Activated CD4-positive, alpha-beta T cell treated with anti-CD3 and anti-CD28 coated beads, Interleukin-2, amount 50 U/mL, for 24 hours (primary cell): ENCODE measurements at places on chromosomes 12 and 14.

DNA sequence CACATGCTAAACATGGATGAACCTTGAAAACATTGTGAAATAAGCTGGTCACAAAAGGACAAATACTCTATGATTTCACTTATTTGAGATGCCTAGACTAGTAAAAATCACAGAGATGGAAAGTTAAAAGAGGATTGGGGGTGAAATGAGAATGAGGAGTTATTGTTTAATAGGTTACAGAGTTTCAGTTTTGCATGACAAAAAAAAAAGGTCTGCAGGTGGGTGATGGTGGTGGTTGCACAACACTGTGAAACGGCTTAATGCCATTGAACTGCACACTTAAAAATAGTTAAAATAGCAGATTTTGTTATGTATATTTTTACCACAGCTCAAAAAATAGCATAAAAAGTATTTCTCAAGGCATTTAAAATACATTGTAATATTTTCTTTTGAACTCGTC, 151.9 kb upstream of the NRXN3 start:
- no peak for DNase-seq

DNA sequence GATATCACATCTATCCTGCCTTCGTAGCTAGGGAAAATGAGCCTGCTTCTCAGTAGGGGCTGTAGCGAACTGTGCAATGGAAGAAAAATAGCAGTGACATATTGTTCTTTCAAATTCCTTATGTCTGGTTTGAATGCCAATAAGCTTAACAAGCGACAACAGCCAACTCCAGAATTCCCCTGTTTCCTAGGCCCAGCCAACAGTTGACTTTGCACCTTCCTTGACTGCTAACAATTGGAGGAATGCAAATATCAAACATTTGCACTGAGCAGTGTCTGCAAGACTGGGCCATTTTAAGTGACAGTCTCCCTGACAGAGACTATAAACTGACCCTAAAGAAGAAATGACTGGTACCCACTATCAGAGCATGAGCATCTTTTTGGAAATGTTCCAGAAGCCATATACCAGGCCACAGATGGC, 12.0 kb upstream of the SERPINA1 start:
- no peak for DNase-seq

DNA sequence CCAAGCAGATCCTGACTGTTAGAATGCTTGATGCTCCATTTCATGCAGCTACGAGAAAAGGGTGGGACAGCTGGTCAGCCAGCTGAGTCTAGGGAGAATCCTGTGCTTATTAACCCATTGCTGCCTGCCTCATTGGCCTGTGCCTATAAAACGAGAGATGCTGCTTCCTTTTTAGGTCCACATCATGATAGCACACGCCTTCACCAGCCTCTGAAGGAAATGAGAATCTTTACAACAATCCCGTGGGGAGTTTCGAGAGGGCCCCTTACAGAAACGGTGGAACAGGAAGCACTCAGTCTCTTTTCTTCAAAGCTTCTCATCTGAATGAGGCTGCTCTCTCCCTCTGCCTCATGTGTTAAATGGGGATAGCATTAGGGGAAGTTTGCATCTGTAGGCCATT, 147.3 kb upstream of the RFLNA start:
- DNase-seq = no peak

DNA sequence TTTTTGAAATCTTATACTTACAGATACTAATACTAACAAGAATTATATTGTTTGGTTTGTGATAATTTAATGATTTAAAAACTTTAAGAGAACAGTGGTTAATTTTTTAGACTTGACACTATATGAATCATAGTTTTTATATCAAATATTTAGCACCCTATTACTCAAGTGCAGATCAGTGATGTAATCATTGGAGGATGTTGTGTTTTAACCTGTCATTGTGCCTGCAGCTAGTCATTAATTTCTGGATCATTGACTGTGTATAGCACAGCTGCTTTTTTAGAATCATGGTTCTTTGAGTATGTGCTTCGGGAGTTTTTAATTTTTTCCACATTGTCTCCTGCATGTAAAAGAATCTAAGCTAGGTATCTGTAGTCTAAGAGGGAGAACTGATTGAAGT, 17.3 kb downstream of the ARID4A start:
- no peak for DNase-seq

GRCh38 chr14:101227611-101228594, 324.4 kb upstream of the RTL1 start:
- no peak for DNase-seq
